GF-D8 (cell line): ENCODE measurements at places on chromosomes 13 and 19.

GRCh38 chr13:95503662-95504061, 48.9 kb upstream of the CLDN10 start:
- DNase-seq, result no peak

DNA sequence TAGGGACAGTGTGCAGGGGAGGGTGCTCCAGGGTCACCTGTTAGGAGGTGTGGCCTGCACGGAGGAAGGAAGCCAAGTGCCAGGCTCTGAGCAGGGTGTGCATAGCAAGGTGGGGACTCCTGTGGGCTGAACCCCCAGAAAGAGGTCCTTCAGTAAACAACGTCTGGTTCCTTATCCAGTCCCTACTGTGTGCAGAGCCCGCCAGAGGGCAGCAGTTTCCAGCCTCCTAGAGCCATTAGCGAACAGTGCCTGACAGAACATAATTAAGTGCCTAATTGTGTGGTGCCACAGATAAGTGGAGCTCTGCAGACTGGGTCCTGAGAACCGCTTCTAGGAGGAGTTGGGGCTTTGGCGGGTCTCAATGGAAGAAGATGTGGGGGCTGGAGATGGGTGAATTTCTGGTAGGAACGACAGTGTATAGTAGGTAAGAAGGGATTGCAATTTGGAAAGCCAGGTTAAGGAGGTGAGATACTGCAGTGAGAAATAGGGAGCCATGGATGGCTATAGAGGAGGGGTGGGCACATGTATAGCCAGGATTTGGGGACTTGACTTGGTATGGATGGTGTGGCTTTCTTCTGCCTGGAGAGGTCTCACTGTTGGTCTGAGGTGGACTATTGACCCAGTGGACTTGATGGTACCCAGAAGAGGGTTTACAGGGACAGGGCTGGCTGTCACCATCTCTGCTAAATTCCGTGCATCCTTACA, 323.1 kb downstream of the ZNF536 start:
- no peak for DNase-seq

DNA sequence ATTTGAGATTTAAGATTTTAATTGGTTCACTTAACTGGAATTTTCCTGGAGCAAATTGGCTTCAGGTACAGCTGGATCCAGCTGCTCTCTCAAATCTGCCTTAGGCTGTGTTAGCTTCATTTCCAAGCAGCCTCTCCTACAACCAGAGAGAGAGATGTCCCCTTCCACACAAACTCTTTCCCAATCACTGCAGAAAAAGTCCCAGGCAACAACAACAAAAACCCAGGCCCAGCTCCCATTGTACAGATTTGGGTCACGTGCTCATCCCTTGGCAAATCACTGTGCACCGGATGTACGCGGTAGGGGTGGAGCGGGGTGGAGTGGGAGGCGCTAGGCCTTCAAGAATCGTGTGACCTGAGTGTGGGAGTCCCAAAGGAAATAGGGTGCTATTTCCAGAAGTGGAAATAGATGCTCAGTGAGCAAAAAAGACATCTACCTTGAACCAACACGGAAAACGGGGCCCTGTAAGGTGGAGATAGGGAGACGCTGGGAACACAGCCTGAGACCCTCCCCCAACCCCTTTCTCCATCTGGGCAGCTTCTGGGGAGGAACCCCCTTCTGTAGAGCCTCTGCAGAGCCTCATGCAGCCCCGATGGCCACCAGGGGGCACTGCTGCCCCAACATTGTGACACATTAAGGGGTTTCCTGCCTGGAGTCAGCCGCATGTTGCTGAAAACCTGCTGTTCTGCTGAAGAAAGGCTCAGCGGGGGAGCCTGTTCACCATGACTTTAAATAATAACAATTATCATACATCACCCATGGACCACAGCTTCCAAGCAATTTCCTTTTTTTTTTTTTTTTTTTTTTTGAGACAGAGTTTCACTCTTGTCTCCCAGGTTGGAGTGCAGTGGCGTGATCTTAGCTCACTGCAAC, 25.4 kb downstream of the HPN start:
- peak; percentile 15 for DNase-seq

GRCh38 chr13:30718661-30719524, 16.4 kb upstream of the ALOX5AP start:
- no peak for DNase-seq

- no peak for DNase-seq
Observed at GRCh38 chr19:41896581-41896942, 13.6 kb downstream of the ARHGEF1 start.

DNA sequence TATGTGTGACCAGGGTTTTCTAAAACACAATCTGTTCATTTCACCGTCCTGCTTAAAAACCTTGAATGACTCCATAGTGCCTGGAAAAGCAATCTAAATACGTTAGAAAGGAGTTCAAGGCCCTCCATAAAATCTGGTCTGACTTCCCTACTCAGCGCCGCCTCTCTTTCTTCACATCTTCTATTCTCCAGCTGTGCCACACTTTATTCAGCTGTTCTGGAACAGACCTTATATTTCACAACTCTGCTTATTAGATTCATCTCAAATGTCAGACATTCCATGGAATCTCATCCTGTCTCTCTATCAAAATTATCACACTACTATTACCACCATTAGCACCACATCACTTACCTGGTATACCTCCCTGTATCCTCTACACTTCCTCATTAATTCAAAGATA, 19.8 kb upstream of the SPART start:
- no peak for DNase-seq

DNA sequence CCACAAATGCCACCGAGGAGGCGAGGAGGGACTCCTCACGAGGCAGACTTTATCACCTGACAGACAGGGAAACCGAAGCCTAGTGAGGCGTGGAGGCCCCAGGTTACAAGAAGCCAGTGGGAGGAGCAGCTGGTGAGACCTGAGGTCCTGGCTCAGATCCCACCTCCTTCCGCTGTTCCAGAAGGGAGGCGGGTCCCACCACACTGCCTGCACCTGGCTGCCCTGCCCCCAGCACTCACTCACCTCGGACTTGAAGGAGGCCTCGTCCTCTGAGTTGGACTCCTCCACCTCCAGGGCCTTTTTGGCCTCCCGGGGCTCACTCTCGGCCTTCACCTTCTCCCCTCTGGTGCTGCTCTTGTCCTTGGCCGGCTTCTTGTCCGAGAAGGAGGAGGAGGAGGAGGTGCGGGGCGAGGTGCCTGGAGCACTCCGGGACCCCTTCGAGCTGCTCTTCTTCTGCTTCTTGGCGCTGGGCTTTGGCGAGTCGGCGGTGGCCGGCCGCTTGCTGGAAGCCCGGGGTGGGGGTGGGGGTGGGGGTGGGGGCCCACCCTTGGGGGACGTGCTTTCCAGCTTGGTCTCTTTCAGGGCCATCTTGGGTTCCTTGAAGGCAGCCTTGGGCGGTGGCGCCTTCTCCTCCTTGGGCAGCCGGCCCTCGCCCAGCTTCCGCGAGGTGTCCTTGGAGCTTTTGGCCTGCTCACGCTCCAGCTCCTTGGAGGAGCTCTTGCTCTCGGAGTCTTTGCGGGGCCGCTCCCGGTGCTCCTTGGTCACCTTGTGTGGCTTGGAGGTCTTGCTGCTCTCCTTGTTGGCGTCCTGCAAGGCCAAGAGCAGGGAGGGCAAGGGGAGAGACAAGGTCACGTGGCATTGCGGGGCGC, 57.7 kb downstream of the MLLT1 start:
- no peak for DNase-seq

- DNase-seq, result no peak
Observed at GRCh38 chr13:32403108-32403507, 24.8 kb downstream of the N4BP2L1 start.

GRCh38 chr19:5680084-5680436, 256 bp downstream of the MICOS13 start:
- DNase-seq, result no peak

DNA sequence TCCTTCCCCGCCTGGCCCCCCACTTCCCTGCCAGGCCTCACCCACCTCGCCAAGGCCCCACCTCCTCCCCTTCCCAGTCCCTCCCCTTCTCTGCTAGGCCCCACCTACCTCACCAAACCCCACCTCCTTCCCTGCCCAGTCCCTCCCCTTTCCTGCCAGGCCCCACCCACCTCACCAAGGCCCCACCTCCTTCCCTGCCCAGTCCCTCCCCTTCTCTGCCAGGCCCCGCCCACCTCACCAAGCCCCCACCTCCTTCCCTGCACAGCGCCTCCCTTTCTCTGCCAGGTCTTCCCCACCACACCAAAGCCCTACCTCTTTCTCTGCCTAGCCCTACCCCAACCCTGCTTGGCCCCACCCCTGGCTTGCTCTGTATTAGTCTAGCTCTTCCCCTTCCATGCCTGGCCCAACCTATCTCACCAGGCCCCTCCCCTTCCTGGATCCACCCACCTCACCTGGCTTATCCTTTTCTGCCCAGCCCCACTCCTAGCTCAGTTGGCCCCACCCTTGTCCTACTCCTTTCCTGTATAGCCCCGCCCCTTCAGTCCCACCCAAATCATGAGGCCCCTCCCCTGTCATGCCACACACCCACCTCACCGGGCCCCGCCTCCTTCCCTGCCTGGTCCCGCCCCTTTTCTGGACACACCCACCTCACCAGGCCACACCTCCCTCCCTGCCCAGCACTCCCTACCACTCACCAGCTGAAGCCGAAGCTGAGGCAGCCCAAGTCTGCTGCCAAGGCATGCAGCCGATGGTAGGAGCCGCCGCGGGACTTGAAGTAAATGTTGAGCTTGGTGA, 16.2 kb downstream of the CERS1 start:
- no peak for DNase-seq

DNA sequence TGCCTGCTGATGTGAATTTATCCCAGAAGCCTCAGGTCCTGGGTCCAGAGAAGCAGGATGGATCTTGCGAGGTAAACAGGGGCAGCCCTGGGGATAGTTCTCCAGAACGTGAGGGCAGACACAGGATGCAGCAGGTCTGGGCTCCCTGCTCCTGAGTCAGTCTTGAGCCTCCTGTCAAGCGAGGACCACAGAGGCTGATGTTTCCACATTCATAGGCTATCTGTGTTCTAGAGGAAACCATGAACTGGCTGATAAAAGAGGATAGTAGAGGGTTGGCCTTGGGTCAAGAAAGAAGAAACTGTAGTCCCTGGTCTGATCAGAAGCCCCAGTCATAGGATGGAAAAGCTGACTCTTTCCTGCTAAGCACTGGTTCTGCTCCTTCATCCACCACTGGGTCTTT, 2.2 kb downstream of the ZNF175 start:
- no peak for DNase-seq

- no peak for DNase-seq
Observed at GRCh38 chr13:47420020-47420419, 523.2 kb upstream of the HTR2A start.

- DNase-seq, result no peak
Observed at GRCh38 chr13:33827139-33827538, 9.2 kb downstream of the RFC3 start.

GRCh38 chr19:1239796-1240737, 1.5 kb upstream of the ATP5F1D start:
- DNase-seq, result peak; percentile 62

- DNase-seq, result no peak
Observed at GRCh38 chr19:48520134-48520533, 8.5 kb upstream of the LMTK3 start.

DNA sequence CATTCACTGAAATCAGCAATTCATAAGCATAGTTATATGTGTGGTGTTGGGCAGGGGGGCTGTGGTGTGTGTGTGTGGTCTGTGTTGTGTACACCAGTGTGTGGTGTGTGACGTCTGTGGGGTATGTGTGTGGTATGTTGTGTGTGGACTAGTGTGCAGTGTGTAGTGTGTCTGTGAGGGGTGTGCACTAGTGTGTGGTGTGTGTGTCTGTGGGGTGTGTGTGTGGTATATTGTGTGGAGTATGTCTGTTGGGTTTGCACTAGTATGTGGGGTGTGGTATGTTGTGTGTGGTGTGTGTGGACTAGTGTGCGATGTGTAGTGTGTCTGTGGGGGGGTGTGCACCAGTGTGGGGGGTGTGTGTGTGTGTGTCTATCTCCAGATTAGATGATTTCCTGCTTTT, 7.2 kb upstream of the CDC16 start:
- no peak for DNase-seq

DNA sequence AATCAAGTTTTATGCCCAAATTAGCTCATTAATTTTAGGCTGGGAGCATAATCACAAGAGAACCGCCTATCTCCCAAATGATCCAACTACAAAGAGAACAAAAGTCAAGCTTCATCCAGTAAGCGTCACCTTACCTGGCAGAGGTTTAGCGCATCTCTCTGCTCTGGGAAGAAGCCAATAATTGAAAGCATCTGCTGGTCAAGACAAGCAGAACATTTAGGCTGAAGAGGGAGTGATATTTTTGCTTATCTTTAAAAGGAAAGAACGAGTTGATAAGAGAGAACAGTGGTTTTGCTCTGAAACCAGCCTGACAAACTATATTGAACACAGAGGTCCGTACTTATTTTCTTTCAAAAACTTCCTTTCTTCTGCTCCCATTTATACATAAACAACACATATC, 242.1 kb downstream of the ENOX1 start:
- no peak for DNase-seq

GRCh38 chr13:24631922-24632321, 48.3 kb upstream of the ATP12A start:
- no peak for DNase-seq

- DNase-seq, result no peak
Observed at GRCh38 chr19:29372461-29372860, 153.3 kb upstream of the VSTM2B start.

GRCh38 chr13:85132986-85133385, 666.2 kb downstream of the SLITRK6 start:
- no peak for DNase-seq

DNA sequence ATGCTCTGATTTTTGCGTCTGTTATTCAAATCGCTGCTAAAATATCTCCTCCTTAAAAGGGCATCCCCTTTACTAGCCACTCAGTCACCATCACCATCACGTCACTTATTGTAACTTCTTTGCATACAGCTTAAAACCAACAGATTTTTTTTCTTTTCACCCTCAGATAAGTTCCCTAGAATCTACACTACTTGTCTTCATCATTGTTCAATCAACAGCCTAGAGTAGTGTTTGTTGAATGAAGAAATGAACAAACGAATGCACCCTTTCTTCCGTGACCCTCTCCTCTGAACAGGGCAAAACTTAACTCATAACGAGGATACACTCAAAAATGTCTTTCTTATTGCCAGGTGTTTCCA, 1.1 kb upstream of the AKAP11 start:
- DNase-seq, result no peak

- DNase-seq, result no peak
Observed at GRCh38 chr19:33612928-33613619, 8.7 kb upstream of the CHST8 start.

- no peak for DNase-seq
Observed at GRCh38 chr13:28685892-28686291, 27.0 kb downstream of the POMP start.

GRCh38 chr13:32515246-32515645, 23.3 kb downstream of the N4BP2L2 start:
- DNase-seq, result no peak

- no peak for DNase-seq
Observed at GRCh38 chr13:105737688-105738087, 797.8 kb downstream of the EFNB2 start.

- no peak for DNase-seq
Observed at GRCh38 chr13:97283888-97284287, 61.8 kb downstream of the MBNL2 start.
